Stimulated activated CD4-positive, alpha-beta T cell treated with anti-CD3 and anti-CD28 coated beads, TNF-alpha, amount 100 ng/mL, for 48 hours (primary cell): ENCODE measurements at places on chromosomes 11 and 22.

DNA sequence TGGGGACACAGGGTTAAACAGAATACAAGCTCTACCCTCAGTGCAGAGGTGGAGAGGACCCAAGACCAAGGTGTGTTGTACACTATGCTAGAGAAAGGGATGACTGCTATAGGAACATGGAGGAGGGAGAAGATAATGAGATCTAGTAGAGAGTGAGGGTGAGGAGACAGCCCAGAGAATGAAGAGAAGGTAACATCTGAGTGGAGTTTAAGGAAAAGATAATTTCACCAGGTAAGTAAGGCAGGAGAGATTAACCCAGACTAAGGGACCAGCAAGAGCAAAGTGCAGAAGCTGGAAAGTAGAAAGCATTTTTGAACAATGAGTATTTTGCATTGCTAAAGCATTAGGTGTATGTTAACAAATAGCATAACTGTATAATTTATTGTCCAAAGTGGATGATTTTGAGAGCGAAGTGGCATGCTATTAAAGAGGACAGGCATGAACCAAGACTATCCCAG lies 128.8 kb downstream of the RASSF10 start:
- DNase-seq: no peak

DNA sequence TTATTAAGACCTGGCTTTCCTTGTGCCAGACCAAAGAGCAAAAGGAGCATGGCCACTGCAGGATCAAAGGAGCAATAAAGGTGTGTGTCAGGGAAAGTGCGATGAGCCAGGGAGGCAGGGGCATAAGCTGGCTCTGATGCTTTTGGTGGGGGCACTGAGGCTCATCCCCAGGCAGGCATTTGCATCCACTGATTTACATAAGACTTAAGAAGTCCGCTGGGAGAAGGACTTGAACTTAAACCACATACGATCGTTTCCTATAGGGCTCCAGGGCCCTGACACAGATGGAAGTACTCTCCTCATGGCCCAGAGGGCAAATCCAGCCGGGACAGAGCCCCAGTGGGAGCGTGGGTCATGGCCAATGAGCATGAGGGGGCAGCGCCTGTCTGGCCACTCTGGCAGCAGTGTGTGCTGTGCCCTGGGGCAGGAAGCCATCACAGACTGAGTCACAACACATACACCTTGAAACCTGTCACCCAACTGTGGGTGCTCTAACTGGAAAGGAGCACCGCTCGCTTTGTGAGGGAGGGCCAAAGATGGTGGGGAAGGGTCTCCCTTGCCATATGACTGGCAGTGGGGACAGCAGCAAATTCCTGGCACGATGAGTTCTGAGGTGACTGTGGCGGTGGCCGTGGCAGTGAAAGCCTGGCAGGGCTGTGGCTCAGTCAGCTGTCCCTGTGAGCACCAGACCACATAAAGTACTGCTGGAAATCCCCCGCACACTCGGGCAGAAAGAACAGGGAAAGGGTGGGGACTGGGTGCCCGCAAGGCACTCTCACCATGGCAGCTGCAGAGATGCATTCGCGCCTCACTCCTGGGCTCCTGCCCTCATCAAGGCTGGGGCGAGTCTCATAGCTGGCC lies 79.4 kb upstream of the LMO1 start:
- no peak for DNase-seq

GRCh38 chr22:46462726-46463371 lies 74.6 kb downstream of the CELSR1 start:
- no peak for DNase-seq

DNA sequence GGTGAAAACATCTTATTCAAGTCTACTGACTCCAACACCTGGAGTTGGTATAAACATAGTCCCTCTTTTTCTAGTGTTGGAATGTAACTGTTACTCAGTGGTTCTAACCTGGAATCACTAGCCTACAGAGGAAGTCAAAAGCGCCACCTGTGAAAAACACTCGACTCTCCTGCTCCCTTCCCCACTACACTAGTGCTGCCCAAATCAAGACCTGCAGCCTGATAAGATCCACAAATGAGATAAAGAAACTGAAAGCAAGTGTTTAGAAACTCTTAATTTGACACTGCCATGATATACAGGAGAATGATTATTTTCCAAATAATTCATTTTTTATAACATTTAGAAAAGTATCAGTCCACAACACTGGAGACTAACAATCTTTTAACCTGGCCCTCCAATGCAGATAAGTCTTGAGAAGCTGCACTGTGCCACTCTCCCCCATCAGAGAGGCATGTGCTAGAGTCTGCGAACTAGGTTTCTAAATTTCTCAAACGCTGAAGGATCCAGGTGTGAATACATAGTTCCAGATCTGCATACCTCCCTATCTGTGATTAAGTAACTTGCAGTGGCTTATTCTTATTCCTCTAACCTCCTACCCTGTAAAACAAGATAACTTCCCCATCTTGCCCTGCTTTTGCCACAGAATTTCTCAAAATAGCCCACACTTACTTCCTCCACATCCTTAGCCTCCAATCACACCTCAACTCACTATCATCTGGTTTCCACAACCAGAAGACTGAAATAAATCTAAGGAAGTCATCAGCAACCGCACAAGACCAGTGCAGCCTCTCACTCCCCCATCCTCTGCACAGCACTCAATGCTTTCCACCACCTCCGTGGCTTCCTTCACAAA lies 88.1 kb downstream of the RRAS2 start:
- no peak for DNase-seq

- no peak for DNase-seq
These were observed 6.0 kb downstream of the VSIG2 start for GRCh38 chr11:124745835-124746620.

- DNase-seq: no peak
These were observed 9.2 kb downstream of the CDPF1 start for GRCh38 chr22:46240907-46241306.

GRCh38 chr22:24430431-24431308 lies 3.3 kb downstream of the ADORA2A start:
- no peak for DNase-seq

- DNase-seq: no peak
These were observed 76.2 kb downstream of the SNX19 start for GRCh38 chr11:130839981-130840666.

GRCh38 chr11:87779276-87780067 lies 395.8 kb downstream of the RAB38 start:
- no peak for DNase-seq

GRCh38 chr11:41921746-41922390 lies 462.4 kb upstream of the LRRC4C start:
- no peak for DNase-seq

DNA sequence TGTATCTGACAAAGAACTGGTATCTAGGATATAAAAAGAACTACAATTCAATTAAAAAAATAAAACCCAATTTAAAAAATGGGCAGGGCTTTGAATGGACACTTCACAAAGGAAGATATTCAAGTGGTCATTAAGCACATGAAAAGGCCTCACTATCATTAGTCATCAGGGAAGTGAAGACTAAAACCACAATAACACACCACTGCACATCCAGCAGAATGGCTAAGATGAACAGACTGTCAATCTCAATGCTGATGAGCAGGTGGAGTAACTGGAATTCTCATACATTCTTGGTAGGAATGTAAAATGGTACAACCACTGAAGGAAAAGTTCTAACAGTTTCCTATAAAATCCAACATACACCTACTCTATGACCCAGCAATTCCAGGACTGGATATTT lies 8.9 kb downstream of the HPS4 start:
- DNase-seq: no peak
